Stimulated activated CD4-positive, alpha-beta T cell treated with anti-CD3 and anti-CD28 coated beads, Interleukin-2, amount 100 ng/mL, for 48 hours (primary cell): ENCODE measurements at places on chromosomes 2 and 18.

GRCh38 chr2:196112418-196113034, 43.9 kb upstream of the DNAH7 start:
- no peak for DNase-seq

GRCh38 chr2:24490181-24490689, 819 bp upstream of the NCOA1 start:
- DNase-seq = peak; percentile 6

GRCh38 chr18:48800466-48800865, 150.3 kb downstream of the SMAD7 start:
- DNase-seq = no peak

- no peak for DNase-seq
These were observed 60.3 kb upstream of the RPL31 start for GRCh38 chr2:100941646-100942240.

GRCh38 chr2:44668336-44668735, 273.2 kb upstream of the SIX3 start:
- no peak for DNase-seq

GRCh38 chr18:78868330-78869316, 111.0 kb upstream of the SALL3 start:
- no peak for DNase-seq

- DNase-seq = peak; percentile 58
These were observed 27.6 kb downstream of the CELF4 start for GRCh38 chr18:37537868-37538525.

- DNase-seq = no peak
These were observed 123.6 kb downstream of the PLB1 start for GRCh38 chr2:28619213-28620196.

DNA sequence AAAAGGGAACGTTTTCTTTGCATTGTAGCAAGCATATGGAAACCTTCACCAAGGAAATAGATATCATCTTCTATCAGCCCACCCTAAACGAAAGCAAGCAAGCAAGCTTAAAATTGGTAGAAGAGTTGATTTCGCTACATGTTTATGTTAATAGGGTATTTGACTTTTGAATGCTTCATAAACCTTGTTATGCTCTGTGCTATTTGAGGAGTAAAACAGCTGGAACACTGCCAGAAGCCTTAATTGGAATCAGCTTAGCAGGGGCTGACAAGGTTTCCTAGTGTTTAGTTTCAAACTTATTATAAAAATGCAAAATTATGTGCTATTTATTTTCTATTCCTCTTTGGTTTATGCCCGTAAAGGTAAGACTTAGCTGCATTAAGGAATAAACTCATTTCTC, 70.6 kb upstream of the LINC00305 start:
- DNase-seq = no peak

- DNase-seq = no peak
These were observed 36.7 kb upstream of the ST8SIA5 start for GRCh38 chr18:46793565-46793964.

DNA sequence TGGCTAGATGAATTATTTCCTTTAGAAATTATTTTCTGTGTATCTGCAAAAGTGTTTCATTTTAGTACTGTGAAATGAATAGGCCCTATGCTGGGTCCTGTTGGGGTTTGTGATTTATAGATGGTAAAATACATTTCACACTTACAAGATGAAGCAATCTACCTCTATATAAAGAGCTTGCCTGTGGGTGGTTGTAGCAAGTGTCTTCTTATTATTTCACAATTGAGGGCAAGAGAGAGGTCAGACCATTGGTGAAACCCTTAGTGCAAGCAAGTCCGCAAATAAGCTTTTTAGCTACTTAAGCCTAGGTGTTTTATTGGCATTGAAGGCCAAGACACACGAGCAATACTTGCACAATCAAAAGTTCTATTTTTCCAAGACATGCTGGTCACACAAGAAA, 153.1 kb downstream of the FMNL2 start:
- DNase-seq = no peak

DNA sequence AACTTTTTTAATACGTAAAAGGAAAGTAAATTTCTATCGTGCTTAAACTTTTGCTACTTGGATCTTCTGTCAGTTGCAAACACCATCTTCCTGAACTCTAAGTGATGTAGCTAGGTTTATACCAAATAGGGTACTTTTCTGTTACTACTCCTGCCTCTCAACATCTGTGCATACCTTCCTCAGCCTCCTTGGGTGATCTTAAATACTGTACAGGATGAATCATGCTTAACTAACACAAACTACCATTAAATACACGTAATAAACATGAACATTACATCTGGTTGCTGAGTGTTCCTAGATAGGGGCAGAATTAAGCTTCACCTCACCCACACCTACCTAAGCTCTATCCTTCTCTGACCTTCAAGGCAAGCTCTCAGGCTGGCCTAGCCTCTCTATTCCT, 398.0 kb downstream of the TXNL1 start:
- DNase-seq = no peak

- DNase-seq = no peak
These were observed 183.7 kb downstream of the NRP2 start for GRCh38 chr2:205865905-205866441.

DNA sequence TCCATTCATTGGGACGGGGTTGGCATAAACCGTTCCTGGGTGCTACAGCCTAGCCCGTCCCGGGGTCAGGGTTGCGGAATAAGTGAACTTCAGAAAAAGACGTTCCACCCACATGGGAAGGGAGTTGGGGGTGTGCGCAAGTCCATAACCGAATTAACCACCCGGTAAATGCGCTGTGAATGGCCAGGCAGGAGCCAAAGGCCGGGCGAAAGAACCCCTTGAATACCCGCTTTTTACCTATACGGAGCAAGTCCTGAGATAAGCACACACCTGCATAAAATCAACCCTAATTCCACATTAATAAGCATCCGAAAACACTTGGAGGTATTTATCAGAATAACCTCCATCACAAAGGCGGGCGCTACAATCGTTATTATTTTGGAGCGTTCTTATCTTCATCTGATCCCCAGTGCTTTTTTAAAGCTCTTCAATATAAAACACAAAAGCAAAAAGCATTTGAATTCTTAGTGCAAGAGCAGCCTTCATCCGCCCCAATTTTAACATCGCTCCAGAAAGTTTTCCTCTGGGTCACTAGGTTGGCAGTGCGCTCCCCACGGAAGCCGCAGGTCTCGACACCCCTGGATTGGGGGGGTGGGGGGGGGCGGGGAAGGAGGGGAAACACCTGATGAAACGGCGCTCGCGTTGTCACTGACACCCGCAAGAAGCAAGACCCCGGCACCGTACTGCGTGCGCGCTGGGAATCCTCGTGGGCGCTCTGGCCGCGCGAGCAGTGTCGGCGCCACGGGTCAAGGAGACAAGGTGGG, 1.2 kb downstream of the SATB2 start:
- DNase-seq = no peak

- DNase-seq = no peak
These were observed 36.7 kb upstream of the AGPS start for GRCh38 chr2:177355874-177356273.

DNA sequence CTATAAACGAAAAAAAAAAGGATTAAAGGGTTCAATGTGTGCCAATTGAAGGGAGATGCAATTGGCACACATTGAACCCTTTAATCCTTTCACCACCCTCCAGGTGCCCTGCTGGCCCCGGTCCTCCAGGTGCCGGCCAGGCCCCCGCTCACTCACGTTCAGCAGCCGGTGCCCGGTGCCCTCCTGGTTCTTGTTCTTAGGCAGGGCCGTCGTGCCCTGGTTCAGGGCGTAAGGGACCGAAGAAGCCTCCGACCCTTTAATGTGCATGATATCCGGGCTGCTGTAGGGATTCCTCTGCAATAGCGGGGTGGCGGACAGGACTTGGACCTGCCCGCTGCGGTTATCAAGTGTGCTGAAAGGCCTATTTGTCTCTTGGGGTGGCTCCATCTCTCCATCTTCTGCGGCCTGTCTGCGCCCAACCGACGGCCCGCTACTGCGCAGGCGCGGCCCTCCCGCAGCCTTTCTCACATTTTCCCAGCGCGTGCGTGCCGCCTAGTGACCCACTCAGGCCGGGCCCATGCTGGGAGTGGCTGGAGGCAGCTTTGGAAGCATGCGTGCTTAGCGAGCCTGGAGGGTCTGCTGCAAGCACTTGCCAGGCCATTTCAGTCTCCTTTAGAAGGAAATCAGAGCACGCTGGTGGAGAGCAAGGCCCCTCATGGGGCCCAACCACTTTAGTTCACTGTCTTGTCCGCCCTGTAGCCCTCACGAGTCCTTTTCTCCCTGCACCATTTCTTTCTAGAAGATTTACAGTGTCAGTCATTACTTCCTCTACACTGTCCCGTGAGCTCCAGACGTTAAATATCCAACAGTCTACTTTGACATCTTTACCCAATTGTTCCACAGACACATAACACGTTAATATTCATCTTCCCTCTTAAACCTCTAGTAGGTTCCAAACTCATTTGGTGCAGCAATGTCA, 24.3 kb downstream of the TMEM237 start:
- DNase-seq = no peak

DNA sequence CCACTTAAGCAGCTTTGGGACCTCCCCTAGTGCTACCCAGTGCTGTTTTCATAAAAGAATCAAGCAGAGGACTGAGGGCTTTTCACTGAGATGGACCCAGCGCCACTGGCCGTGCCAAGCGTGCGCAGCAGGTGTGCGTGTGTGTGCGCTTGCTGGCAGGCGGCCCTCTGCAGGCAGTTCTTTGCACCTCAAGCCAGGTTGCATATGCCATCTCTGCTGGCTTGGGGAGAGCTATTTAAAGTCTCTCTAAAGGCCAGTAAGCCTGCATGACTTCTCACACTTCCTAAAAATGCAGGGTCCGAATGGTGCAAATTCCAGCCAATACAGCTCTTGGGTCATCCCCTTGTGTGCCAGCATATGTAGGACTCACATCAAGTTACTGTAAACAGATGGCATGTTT, 255.5 kb downstream of the RNF152 start:
- DNase-seq = no peak

- peak; percentile 52 for DNase-seq
These were observed 24.7 kb upstream of the PNPT1 start for GRCh38 chr2:55718165-55719008.

GRCh38 chr2:27356056-27356381, 545 bp downstream of the GTF3C2 start:
- DNase-seq = no peak

DNA sequence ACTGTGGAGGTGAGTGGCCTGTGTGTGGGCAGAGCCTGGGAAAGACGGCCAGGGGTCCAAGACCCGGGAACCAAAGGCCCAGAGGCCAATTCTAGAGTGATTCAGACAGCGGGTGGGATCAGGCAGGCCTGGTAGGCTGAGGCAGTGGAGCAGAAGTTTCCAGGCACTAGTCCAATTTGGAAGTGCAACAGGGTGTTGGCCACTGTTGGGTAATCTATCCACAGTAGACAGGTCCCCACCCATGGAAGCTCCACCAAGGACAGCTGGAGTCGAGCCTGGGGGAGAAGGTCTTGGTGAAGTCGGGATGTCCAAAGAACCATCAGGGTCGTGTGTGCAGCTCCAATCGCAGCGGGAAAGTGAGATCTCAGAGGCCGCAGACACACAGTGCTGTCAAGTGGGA, 125.8 kb upstream of the COPS8 start:
- no peak for DNase-seq

DNA sequence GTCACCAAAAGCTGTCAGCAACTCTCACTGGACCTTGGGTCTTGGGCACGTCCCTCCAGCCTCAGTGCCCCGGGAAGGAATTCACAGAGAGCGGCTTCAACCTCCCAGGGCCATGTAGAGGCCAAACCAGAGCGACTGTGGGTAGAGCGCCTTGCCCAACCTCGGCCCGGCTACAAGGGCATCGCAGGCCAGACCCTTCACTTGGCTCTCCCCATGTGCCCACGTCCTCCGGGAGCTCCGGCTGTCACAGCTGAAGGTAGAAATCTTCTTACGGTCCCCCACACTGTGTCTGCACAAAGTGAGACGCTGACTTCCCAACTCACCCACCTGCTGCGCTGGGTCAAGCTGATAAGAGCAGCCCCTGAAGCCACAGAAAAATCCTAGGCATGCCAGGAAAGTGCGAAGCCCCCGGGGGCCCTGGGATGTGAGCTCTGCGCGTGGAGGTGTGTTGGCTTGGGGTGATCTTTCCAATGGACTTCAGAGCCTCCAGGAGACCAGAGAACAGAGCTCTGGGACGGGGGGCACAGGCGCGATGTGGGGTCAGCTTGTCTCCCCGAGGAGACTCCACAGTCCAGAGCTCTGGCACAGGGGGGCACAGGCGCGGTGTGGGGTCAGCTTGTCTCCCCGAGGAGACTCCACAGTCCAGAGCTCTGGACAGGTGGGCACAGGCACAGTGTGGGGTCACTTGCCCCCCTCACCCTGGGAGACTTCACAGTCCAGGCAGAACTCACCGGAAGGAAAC, 105.5 kb downstream of the RTP5 start:
- no peak for DNase-seq

- no peak for DNase-seq
These were observed 90.9 kb downstream of the GPD2 start for GRCh38 chr2:156526950-156527636.

DNA sequence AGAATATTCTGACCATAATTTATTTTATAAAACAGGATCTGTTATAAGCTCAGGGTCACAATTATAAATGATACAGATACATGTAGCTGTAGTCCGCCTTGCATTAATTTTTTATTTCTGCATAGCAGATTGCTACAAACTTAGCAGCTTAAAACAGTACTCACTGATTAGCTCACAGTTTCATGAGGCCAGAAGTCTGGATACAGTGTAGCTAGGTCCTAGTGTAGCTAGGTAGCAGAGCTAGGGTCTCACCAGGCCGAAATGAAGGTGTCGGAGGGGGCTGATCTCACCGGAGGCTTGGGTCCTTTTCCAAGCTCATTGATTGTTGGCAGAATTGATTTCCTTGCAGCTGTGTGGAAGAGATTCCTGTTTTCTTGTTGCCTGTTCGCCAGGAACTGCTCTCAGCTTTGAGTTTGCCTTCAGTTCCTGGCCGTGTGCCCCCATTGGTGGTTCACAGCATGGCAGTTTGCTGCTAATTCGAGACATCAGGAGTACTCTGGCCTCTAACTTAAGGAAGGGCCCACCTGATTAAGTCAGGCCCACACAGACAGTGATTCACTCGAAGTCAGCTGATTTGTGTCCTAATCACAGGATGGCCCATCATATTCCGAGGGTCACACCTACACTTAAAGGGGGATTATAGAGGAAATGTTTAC, 18.4 kb downstream of the NAPG start:
- no peak for DNase-seq

DNA sequence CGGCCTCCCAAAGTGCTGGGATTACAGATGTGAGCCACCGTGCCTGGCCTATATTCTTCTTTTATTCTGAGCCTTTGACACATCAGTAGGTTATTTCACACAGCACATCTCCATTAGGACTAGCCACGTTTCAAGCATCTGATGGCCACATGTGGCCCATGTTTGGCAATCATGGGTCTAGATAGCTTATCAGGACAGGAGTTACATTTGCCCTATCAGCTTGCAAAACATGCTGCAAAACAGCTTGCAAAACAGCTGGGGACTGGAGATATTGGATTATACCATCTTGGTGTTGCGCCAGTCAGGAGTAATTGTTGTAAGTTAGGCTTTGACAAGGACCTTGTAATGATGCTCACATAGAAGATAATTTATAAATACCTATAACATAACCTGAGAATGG, 94.9 kb downstream of the GBX2 start:
- DNase-seq = no peak
